ENCODE measurements at places on chromosomes 5 and 9.

- no peak for DNase-seq
Measured at GRCh38 chr5:61472172-61472958, 140.3 kb downstream of the ZSWIM6 start.

DNA sequence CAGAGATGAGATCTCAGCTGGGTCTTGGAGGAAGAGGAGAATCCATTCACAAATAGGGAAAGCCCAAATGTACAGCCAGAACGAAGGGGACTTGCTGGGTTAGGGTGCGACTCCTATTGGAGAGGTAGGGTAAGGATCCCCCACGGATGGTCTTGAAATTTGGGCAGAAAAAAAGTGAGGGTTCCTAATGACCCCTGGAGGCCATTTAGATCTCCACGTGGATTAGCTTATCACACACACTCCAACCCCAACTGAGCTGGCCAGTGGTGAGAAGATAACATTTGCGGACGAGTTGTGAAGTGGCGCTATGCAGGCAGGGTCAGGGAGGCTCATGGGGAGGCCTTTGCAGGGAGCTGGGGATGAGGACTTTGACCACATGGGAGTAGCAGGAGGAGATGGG lies 86.0 kb downstream of the FSTL4 start:
- DNase-seq = no peak

GRCh38 chr5:157870837-157871834 lies 12.2 kb upstream of the CLINT1 start:
- peak; percentile 34 for DNase-seq

GRCh38 chr5:172870715-172871461 lies 36.8 kb downstream of the ERGIC1 start:
- no peak for DNase-seq

- DNase-seq = no peak
Measured at GRCh38 chr5:1718669-1719068, 81.0 kb downstream of the MRPL36 start.

- no peak for DNase-seq
Measured at GRCh38 chr9:107932601-107933000, 443.0 kb upstream of the KLF4 start.

DNA sequence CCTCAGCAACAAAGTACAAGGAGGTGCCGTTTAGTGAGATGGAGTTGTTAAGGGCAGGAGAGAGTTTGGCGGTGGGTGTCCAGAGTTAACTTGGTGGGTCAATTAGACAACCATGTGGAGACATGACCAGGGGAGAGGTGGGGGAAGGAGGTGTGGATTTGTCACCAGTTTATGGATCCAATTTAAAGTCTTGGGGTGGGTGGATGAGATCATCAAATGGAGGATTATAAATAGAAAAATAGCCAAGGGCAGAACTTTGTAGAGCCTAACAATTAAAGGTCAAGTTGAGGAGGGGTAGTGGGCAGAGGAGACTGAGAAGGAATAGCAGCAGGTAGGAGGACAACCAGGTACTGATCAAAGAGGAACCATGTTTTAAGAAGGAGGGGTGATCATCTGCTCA lies 108.7 kb upstream of the IL12B start:
- DNase-seq = no peak

DNA sequence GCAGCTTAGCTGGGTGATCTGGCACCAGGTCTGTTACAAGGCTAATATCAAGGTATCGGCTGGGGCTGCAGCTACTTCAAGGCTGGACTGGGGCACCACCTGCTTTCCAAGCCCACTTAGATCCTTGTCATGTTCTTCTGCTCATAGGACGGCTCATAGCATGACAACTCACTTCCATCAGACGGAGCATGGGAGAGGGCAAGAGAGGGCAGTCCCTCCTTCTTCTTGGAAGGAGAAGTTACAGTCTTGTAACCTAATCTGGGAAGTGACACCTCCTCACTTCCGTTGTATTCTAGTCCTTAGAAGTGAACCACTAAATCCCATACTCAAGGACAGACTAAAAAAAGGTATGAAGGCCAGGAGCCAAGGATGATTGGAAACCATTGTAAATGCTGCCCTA lies 258.2 kb downstream of the MAST4 start:
- no peak for DNase-seq

Measured in astrocyte (in vitro differentiated cells and primary cell).